Foreskin melanocyte (primary cell): ENCODE measurements at places on chromosomes 7 and 10.

DNA sequence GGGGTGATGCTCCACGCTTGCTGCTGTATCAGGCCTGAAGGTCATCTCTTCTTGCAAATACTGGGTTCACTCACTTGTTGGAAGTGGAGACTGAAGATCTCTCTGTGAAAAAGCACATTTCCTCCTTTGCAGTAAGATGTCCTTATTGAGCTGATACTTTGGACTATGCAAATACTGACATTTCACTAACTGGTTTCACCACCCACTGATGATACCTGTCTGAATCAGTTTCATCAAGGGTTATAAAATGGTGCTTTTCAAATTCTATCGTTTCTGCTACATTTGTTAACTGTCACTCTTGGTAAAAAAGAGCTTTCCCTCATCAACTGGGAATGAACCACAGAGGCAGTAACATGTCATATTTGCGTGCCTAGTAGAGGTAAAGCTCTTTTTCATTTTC is 35.5 kb downstream of the RAB19 start:
- no peak for DNase-seq

- no peak for DNase-seq
Observed at GRCh38 chr10:110355922-110356627, 51.4 kb upstream of the SMNDC1 start.

- DNase-seq: peak; percentile 75
Observed at GRCh38 chr7:47435889-47436312, 146.0 kb downstream of the TNS3 start.

DNA sequence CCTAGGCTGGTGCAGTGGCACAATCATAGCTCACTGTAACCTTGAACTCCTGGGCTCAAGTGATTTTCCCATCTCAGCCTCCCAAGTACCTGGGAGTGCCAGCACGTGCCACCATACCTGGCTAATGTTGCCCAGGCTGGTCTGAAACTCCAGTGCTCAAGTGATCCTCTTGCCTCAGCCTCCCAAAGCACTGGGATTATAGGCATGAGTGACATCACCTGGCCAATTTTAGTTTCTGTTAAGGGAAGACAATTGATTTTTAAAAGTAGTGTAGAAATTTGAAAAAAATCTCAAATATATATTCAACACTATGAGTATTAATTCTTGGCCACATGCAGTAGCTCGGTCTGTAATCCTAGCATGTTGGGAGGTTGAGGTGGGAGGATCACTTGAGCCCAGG is 121.9 kb upstream of the RHEB start:
- no peak for DNase-seq

GRCh38 chr7:74051193-74051592 is 23.2 kb downstream of the ELN start:
- DNase-seq: no peak

GRCh38 chr10:87837445-87837844 is 19.4 kb upstream of the ATAD1 start:
- no peak for DNase-seq

DNA sequence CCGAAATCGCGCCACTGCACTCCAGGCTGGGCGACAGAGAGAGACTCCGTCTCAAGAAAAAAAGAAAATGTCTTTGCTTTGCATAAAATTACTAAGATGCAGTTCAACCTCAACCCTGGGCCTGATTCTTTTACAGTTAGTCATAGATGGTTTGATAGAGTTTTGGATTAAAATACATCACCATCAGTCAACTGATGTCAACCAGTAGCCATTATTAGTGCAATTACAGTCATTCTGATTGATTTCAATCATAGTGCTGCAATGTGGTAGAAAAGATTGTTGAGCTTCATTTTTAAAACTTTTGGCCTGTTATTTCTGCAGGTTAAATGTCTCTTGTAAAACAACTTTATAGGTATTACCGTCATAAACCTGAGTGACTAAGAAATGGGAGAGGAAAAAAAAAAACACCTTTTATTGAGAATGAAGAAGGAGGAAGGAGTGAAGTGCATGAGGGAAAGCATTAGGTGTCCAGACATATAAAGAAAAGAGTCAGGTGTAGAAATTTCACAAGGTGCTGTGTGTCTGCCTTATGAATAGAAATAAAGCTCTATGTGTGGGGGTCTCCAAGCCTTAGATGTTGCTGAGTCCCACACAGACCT is 150.6 kb downstream of the TRIL start:
- DNase-seq: no peak
